ENCODE measurements at places on chromosomes 3 and 15.

DNA sequence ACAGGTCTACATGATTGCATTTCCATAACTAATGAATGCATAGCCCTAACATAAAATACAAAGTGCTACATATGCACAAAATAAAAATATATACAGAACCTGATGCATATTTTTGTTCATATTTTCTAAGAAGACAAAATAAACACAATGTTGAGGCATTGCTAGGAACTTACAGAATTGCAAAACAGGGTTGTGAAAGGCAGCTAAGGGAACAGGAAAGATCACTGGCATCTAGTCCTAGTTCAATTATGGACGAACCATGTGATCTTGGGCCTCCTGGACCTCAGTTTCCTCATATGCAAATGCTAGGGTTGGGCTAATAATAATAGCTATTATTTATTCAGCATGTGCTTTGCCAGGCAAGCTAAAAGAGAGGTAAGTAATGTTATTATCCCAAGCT lies 15.5 kb upstream of the NCEH1 start:
- DNase-seq: no peak

GRCh38 chr3:13470894-13471574 lies 9.1 kb upstream of the HDAC11 start:
- DNase-seq: peak; percentile 17

- peak; percentile 94 for DNase-seq
These were observed 52.2 kb downstream of the TP53BP1 start for GRCh38 chr15:43440721-43441281.

GRCh38 chr15:67685716-67686115 lies 139.6 kb upstream of the SKOR1 start:
- DNase-seq: no peak

DNA sequence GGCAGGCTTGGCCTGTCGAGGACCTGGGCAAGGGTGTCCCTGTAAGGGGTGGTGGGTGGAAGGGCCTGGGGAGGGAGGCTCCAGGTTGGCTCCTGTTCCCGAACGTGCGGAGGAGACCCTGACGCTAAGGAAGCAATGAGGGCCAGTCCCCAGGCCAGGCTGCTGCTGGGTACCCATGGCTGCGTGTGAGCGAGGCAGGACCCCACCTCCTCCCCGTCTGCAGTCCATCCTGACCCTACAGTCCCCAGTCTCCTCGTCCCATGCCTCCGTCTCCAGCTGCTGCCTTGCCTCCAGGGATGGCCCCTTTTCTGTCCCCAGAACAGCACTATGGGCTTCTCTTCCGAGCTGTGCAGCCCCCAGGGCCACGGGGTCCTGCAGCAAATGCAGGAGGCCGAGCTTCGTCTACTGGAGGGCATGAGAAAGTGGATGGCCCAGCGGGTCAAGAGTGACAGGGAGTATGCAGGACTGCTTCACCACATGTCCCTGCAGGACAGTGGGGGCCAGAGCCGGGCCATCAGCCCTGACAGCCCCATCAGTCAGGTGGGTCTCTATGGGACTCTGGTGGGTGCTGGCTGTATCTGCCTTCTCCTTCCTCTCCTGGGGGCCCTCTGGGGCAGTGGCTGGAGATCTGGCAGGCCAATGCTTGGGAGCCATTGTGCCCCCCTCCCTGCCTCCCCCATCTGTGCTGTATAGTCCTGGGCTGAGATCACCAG lies 571 bp downstream of the FES start:
- no peak for DNase-seq

GRCh38 chr15:68001811-68002210 lies 52.3 kb upstream of the PIAS1 start:
- DNase-seq: no peak

DNA sequence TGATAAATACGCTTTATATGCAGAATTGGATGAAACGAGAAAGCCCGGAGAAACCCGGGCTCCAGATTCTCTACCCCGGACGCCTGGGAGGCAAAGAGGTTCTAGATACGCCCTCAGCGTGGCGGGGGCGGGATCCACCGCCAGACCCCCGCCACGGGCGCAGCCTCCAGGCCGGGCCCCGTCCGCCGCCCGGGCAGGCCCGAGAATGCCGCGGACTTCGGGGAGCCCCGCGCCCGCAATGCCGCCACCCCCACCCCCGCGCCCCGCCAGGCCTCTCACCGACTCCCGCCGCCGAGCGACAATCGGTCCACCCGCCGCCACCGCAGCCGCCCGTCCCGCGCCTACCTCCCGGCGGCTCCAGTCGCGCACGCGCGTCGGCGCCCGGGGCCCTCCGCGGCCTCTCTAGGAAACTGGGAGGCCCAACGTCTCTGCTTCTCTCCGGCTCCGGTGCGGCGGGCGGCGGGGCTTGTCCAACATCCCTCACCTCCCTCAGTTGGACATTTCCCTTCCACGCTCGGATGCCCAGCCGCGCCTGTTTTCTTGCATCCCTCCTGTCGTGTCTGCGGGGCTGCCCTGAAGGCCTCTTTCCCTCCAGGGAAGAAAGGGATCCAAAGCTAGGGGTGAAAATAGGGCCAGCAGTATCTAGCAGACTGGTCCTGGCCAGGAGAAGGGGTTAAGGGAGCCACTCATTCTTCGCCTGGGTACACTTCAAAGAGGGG lies at the start of gene ZNF445:
Gene ZNF445 (minus strand): TSS at position 359 of the 719 bp plus-strand sequence. CDS start 22,121 bp downstream, outside the sequence.
- peak; percentile 84 for DNase-seq

GRCh38 chr3:15923640-15924405 lies 126.0 kb upstream of the ANKRD28 start:
- DNase-seq: no peak

GRCh38 chr15:43378601-43379000 lies 7.7 kb downstream of the TUBGCP4 start:
- no peak for DNase-seq

GRCh38 chr3:50594253-50594785 lies 17.3 kb downstream of the CISH start:
- DNase-seq: no peak

DNA sequence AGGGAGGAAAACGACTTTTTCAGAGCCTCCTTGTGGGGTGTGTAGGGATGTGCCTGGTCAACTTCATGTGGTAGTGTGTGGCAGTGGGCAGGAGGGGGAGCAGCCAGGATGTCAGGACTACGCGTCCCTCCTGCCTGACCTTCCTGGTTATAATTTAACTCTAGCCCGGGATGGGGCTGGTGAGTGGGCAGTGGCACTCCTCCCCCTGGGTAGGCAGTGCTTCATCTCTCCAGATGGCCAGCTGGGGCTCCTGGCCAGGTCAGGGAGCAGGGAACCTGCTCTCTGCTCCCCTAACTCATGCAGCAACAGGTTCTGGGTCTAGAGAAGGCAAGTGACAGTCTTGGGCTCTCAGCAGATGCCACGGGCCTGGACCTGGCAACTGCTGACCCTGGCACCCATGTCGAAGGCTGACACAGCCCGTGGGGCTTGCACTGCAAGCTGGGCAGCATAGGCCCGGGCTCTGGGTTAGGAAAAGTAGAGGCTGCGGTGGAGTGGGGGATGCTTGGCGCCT lies 2.6 kb downstream of the ITIH4 start:
- DNase-seq: peak; percentile 89

DNA sequence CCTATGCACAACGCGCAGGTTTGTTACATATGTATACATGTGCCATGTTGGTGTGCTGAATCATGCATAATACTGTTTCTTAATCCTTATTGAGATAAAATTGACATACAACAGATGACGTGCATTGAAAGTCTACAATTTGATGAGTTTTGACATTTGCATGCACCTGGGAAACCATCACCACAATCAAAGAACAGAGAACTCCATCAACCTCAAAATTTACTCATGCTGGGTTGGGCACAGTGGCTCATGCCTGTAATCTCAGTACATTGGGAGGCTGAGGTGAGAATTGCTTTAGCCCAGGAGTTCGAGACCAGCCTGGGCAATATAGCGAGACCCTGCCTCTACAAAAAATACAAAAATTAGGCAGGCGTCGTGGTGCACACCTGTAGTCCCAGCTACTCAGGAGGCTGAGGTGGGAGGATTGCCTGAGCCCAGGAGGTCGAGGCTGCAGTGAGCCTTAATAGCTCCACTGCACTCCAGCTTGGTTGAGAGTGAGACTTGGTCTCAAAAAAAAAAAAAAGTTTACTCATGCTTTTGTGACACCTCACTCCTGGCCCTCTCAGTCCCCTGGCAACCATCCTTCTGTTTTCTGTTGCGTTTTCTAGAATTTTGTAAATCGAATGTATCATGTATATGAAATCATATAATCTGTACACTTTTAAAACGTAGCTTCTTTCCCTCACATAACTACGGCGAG lies 56.6 kb downstream of the BHLHE40 start:
- DNase-seq: no peak

DNA sequence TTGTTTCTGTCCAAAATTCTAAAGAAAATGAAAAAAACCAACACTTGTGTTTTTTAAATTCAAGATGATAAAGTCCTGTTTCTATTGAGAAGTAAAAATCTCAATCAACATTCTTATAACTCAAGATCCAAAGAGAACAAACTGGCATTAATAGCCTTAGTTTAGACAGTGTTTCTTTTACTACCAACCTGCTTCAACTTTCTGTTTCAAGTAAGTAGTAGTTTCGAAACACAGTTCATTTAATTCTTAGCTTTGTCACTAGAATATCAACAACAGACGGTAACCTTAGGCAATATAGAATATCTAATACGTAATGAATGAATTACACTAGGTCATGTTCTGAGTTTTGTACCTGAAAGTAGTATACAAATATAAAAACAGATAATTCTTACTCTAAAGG lies 23.7 kb downstream of the CIP2A start:
- DNase-seq: no peak

GRCh38 chr15:85475711-85476110 lies 95.3 kb downstream of the AKAP13 start:
- DNase-seq: no peak

- no peak for DNase-seq
These were observed 245.3 kb downstream of the BBX start for GRCh38 chr3:107767897-107768605.

DNA sequence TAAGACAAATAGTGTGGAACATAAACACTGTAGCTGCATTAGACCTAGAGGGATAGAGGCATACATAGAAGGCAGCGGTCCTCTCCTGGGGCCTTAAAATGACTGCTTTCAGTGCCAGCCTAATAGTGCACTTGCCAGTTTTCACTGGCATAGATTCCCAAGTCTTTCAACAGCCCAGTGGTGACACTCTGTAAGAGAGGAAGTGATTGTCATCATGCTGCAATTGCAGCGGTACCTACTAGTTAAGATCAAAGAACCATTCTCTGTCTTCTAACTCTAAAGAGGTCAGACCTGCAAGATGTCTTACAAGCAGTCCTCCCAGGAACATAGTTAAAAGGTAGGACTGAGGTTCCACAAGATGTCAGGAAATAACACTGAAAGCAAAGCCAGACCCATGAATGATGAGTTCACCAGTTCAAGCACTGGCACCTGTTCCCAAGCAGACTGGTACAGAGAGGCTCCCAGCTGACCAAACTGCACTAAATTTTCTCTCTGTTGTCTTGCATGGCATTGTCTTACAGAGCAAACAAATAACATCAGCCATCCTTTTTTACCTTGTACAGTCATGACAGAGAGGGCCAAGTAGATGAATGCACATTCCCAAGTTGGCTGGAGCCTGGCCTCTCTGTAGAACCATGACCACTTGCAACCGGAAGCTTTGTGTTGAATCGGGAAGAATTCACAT lies 100.5 kb upstream of the SKOR1 start:
- DNase-seq: no peak

- no peak for DNase-seq
These were observed 80.2 kb downstream of the CHCHD6 start for GRCh38 chr3:126784254-126784653.

DNA sequence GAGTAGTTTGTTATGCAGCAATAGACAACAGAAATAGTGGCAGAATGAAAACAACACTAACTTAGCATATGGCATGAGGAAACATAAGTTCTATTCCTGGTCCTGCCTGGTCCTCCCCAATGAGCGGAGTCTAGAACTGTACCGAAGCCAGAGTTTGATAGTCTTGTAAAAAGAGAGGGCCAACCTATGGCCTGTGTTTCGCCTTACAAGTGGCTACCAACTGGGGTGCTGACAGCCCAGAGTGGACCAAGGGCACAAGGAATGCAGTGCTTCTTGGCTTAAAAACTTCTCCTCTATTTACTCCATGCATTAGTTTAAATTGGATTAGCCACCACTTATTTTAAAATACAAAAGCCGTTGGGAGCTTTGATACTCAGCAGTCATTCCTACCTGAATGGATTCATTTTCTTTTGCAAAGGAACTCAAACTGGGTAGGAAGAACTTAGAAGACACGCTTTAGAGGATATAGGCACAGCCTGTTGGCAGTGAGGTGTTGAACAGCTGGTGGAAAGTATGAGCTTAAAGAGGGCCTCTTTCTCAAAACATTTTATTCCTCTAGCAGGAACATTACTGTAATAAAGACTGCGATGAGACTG lies 302.9 kb downstream of the PLCL2 start:
- DNase-seq: no peak

- peak; percentile 16 for DNase-seq
These were observed 292.0 kb downstream of the NFKBIZ start for GRCh38 chr3:102141096-102141927.

- no peak for DNase-seq
These were observed 38.2 kb downstream of the FEZF2 start for GRCh38 chr3:62335196-62335595.

DNA sequence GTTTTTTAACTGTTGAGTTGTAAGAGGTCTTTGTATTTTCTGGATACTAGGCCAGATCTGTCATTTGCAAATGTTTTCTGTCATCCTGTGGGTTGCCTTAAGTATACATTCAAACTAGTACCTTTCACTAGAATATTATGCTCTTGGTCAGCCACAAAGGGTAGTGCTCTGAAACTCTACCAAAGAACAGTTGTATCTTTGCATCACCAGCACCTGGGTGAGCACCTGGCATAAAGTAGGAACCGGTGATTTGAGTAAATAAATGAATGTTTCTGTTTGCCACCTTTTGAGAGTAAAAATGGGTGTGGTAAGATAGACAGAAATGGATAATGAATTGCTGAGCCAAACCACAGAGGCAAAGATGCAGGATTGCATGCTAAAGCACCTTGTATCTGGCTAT lies 98.7 kb downstream of the SLCO3A1 start:
- no peak for DNase-seq

GRCh38 chr3:143280984-143281383 lies 161.4 kb downstream of the CHST2 start:
- no peak for DNase-seq

DNA sequence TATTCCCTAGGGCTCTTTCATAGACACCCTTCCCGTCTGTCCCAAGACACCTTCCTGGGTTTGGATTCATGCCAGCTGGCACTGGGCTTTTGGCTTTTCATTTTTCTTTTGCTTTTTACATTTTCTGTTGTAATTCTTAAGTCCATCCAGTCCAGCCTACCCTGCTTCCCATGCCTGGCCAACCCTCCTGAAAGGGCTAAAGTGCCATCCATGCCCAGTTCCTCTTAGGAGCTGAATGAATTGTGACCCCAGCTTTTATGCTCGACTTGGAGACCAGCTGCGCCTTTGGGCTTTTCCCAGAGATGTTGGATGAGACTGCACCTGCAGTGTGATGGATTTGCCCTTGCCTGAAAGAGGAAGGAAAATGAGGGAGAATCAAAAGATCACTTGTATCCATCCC lies 25.8 kb downstream of the LRRN1 start:
- DNase-seq: no peak

All from kidney tubule cell (primary cell).